Stimulated activated effector memory CD8-positive, alpha-beta T cell treated with anti-CD3 and anti-CD28 coated beads, Interleukin-12 subunit alpha, Interleukin-12 subunit beta, amount 100 ng/mL, for 72 hours (primary cell): ENCODE measurements at places on chromosomes 7 and 10.

DNA sequence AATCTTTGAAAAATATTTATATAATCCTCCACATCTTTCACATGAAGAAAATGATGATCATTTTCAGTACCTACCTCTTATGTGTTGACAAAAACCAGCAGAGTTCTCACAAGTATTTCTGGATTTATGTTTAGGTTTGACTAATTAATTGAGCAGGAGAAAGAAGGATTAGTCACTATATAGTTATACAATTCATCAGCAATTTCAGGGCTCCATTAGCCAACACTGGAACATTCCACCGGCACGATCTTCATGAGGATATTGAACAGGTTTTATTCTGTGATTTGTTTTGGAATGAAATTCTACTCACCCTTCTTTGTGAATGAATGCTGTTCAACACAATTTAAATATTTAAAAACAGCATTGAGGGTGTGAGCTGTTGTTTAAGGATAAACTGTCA is 163.2 kb downstream of the SEM1 start:
- DNase-seq, result no peak

GRCh38 chr10:130044067-130045061 is 66.3 kb downstream of the C10orf143 start:
- DNase-seq, result no peak

GRCh38 chr7:155449008-155449868 is 8.7 kb upstream of the EN2 start:
- DNase-seq, result no peak

DNA sequence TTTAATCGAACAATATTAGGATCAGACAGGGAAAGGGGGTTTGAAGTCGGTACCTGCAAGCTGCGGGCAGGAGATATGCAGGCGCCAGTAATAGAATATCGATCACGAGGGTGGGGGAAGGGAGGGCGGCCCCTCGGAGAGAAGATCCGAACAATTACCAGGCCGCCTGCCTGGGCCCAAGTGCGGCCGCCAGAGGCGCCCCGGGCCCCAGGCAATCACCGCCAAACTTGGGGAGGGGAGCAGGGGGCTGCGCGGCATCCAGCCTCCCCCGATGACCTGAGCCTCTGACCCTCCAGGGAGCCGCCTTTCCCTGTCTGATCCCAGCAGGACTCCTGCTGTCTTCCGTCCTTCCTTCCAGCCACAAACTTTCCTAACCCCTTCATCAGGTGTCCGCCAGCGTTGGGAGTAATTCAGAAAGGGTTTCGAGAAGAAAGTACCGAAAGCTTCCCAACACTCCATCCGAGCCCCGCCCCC is 1.1 kb downstream of the NKX1-2 start:
- DNase-seq, result no peak

DNA sequence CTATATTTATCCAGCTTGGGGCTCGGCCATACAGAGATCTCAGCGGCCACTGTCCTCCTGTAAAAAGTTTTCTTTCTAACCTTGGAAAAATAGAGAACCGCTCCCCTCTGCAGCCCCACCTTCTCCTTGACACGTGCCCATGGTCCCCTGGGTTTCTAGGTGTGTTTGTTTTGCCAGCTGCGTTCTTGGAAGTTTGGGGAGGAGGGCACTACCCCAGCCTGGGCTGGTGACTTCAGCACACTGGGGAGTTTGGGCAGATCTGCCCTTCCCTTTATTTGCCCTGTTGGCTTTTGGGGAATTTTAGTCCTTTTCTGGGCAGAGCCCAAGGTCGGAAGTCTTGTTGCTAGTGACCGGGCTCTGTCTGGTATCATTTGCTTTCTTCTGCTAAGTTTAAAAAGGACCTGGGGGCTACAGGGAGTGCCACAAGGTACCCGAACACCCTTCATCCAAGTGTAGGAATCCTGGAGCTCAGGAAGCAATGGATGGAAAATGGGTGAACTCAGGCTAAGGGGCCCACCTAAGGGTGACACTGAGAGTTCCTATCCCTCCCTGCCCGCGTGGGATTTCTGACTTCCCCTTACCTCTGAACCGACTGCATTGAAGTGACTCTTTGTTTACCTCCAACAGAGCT is 1.7 kb downstream of the ADAMTS14 start:
- DNase-seq, result no peak

DNA sequence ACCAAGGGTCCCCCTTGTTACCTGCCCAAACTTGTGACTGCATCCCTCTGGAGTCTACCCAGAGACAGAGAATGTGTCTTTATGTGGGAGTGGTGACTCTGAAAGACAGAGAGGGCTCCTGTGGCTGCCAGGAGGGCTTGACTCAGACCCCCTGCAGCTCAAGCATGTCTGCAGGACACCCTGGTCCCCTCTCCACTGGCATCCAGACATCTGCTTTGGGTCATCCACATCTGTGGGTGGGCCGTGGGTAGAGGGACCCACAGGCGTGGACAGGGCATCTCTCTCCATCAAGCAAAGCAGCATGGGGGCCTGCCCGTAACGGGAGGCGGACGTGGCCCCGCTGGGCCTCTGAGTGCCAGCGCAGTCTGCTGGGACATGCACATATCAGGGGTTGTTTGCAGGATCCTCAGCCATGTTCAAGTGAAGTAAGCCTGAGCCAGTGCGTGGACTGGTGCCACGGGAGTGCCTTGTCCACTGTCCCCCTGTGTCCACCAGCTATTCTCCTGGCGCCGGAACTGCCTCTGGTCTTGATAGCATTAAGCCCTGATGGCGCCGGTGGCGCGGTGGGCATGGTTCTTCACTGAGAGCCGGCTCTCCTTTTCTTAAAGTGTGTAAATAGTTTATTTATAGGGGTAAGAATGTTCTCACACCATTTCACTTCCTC is 19.4 kb upstream of the SH2D4B start:
- no peak for DNase-seq

- no peak for DNase-seq
Measured at GRCh38 chr10:6721480-6721879, 141.4 kb upstream of the PRKCQ start.

DNA sequence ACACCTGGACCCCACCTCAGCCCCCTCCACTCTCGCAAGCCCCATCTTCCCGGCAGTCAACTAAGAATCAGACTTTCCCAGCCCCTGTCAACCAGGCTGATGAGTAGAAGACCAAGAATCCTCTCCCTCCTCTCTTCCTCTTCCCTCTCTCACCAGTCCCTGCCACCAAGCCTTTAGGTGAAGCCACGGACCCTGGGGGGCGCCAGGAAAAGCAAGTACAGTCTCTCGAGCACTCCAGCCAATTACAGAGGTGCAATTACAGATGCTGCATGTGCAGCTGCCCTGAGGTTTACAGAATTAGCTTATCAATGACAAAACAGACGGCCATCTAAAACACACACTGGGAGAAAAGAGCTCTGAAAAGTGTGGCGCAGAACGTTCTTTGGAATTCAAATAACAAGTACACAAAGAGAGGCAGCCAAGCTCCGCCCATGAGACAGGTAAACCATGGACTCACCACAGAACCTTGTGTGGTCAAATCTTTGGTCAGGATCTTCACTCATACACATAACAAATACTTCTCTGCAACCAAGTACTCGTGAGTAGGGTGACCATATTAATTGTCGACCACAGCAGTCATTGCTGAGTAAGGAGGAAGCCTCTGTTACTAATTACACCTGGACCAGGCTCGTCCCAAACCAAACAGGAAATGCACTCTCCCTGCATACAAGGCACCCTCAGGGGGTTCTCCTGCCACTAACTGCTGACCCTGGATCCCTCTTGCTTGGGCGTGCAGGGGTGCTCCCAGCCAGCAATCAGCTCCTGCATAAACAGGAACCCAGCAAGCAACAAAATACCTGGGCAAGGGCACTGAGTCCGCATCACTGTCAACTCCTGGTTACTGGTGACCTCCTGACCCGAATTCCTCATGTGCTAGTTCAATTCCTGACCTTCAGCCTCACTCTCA is 189.2 kb downstream of the FAM107B start:
- DNase-seq, result no peak
